ENCODE measurements at places on chromosomes 16 and 17. TPM values are rescaled to one million over a fixed set of nuclear protein-coding genes. Genes with fewer than 3 reads are reported as not detected.
A peak's percentile ranks its signal among the peaks of the same experiment; 100 is the strongest.

GRCh38 chr17:27579897-27580321 is 51.1 kb upstream of the LGALS9 start:
- H3K27ac ChIP-seq: no peak overlapping the region
- H3K4me1 ChIP-seq: peaks cover 11% of the 10 kb centered on the region

DNA sequence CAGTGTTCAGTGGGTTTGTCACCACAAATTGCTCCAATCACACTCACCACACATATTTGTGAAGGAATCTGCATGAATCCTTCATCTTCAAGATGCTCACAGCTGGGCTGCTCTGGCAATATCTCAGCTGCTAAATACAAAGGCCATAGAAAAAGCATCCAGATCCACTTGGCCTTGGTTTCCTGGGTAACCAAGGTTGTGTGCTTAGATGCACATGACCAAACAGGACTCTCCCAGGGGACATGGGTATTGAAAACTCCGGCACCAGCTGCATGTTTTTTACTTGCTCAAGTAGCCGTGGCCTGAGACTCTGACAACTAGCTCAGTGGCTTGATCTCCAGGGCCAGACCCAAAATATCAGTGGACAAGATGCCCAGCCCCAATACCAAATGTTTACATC is 131.3 kb downstream of the CBLN1 start:
- H3K4me3 ChIP-seq: no peak overlapping the region
- no peaks in the 10 kb centered on the region for H3K36me3 ChIP-seq
- H3K27ac ChIP-seq: no peak overlapping the region
- H3K27me3 ChIP-seq: no peaks in the 10 kb centered on the region
- DNase-seq: peak; percentile 4
- H3K4me1 ChIP-seq: no peaks in the 10 kb centered on the region

DNA sequence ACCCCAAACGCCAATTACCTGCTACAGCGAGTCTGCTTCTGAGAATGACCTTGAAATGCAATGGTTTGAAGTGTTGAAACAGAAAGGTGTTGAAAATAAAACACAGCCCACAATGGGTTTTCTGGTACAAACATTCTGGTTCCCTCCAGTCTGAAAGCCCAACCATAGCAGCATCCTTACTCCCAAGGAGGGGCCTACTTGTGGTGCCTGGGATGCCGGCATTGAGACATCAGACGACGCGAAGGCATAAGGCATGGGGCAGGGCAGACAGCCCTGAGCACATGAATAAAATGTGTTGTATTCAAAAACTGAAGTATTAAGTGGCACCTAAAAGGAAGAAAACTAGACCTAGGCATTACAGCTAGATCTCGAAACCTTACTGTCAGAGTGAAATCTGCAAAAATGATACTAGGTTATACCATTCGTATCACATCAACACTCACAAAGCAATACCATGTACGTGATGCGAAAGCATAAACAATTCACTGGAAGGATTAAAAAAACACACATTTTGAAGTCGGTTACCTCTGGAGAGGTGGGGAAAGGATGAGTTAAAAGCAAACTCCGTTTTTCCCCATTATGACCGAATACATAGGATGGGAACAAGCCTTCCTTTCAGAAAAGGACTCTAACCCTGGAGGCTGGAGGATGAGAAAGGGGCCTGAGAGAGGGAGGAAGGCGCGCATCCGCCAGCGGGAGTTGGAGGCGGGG is 702 bp downstream of the NUDT21 start:
- H3K36me3 ChIP-seq: peaks cover 10% of the 10 kb centered on the region
- DNase-seq: no peak
- peaks cover 15% of the 10 kb centered on the region for H3K4me1 ChIP-seq

DNA sequence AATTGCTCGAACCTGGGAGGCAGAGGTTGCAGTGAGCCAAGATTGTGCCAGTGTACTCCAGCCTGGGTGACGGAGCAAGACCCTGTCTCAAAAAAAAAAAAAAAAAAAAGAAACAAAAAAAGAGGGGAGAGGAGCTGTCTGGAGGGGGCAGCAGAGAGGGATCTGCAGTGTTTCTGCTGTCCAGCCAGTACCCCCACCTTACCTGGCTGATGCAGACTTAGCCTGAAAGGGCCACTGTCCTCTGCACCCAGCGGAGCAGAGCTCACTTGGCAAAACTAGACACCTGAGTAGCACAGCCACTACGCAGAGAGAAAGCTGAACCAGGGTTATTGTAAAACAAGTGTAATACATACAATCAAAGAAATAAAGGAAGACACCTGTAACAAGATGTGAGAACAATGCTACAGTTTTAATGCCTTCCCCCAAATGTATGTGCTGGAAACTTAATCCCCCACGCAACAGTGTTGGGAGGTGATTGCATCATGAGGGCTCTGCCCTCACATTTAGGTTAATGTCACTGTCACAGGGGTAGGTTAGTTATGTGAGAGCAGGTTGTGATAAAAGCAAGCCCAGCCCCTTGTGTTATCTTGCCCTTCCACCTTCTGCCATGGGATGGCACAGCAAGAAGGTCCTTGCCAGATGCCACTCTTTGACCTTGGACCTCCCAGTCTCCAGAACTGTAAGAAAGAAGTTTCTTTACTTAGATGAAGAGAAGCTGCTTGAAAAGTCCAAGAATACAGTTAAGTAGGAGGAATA is 211.2 kb downstream of the RPTOR start:
- H3K4me1 ChIP-seq: peaks cover 24% of the 10 kb centered on the region
- H3K27me3 ChIP-seq: no peaks in the 10 kb centered on the region
- no peak overlapping the region for H3K4me3 ChIP-seq

GRCh38 chr16:59290718-59291117 is 556.6 kb upstream of the GOT2 start:
- H3K4me3 ChIP-seq: no peak overlapping the region
- H3K27me3 ChIP-seq: no peaks in the 10 kb centered on the region
- no peak overlapping the region for H3K27ac ChIP-seq
- no peaks in the 10 kb centered on the region for H3K4me1 ChIP-seq
- DNase-seq: no peak
- H3K36me3 ChIP-seq: no peaks in the 10 kb centered on the region

DNA sequence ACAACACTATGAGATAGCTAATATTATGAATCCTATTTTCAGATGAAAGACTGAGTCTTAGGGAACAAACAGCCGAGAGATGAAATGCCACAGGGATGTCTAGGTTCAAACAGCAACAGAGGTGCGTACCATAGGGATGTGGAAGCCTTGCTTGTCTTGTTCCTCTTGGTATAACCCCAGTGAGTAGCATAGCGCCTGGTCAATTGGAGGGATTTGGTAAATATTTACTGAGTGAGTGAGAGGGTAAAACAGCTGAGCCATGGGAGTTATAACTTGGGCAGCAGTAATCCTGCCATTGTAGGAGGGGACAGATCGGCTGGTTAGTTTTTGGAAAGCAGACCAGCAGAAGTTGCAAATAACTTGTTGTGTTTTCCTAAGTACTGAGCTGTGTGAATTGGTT is 80.2 kb downstream of the WWOX start:
- no peak overlapping the region for H3K4me3 ChIP-seq
- no peaks in the 10 kb centered on the region for H3K27me3 ChIP-seq
- H3K4me1 ChIP-seq: peaks cover 4% of the 10 kb centered on the region
- no peak overlapping the region for H3K27ac ChIP-seq
- no peaks in the 10 kb centered on the region for H3K36me3 ChIP-seq
- no peak for DNase-seq

GRCh38 chr17:27977751-27978688 is 64.5 kb upstream of the NLK start:
- no peaks in the 10 kb centered on the region for H3K36me3 ChIP-seq
- H3K4me1 ChIP-seq: no peaks in the 10 kb centered on the region
- H3K27me3 ChIP-seq: no peaks in the 10 kb centered on the region
- DNase-seq: no peak
- no peak overlapping the region for H3K27ac ChIP-seq
- no peak overlapping the region for H3K4me3 ChIP-seq

DNA sequence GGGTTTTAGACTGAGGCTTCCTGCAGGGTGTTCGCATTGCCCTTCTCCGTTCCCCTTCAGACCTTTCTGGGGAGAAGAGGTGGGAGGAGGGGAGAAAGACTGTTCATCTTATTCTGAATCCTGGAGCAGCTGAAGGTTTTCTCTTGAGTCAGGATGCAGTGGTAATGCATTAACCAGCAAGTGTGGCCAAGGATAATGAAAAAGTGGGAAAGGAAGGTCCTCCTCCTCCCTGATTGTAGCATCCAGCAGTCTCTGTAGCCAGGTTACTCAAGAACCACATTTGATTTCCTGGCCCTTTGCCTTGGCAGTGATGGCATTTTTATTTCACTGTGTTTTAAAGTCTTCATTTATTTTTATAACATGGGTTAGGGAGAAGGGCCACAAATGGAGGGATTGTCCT is 59.1 kb downstream of the CYLD start:
- H3K4me3 ChIP-seq: no peak overlapping the region
- peaks cover 5% of the 10 kb centered on the region for H3K4me1 ChIP-seq
- DNase-seq: no peak
- no peaks in the 10 kb centered on the region for H3K27me3 ChIP-seq
- H3K27ac ChIP-seq: no peak overlapping the region
- peaks cover 3% of the 10 kb centered on the region for H3K36me3 ChIP-seq

DNA sequence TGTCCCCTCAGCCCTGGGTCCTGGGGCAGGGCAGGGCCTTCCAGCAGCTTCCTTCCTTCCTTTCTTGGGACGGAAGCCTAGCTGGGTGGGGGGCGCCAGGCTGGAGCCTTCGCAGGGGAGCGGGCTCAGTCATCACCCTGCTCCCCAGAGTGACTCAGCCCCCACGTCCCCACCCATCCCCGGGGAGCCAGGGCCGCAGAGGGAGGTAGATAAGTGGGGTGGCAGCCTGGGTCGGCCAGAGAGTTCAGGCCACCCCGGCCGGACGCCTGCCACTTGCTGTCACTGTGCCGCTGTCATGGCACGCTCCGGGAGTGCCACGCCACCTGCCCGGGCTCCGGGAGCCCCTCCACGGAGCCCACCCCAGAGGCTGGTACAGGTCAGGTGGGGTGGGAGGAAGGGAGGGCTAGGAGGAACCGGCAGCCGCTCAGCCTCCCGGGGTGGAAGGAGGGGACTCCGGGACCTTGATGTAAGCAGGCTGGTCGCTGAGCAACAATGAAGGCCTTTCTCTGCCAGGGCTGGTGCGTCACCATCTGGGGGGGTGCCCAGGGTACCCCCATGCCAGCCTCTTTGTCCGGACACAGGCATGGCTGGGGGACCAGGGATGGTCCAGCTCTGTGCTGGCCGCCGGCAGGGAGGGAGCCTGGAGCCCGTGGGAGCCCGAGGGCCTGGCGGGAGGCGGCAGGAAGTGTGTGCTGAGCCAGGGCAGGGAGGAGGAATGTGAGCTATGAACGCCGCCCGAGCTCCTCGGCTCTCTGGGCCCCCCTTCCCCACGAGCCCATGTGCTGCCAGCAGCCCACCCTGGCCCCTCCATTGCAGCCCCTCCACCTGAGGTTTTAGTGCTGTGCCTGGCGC is 6.6 kb downstream of the NHERF2 start:
- H3K4me3 ChIP-seq: peak overlapping the region; percentile 12
- peaks cover 69% of the 10 kb centered on the region for H3K4me1 ChIP-seq
- H3K27me3 ChIP-seq: no peaks in the 10 kb centered on the region
- peak overlapping the region; percentile 94 for H3K27ac ChIP-seq

DNA sequence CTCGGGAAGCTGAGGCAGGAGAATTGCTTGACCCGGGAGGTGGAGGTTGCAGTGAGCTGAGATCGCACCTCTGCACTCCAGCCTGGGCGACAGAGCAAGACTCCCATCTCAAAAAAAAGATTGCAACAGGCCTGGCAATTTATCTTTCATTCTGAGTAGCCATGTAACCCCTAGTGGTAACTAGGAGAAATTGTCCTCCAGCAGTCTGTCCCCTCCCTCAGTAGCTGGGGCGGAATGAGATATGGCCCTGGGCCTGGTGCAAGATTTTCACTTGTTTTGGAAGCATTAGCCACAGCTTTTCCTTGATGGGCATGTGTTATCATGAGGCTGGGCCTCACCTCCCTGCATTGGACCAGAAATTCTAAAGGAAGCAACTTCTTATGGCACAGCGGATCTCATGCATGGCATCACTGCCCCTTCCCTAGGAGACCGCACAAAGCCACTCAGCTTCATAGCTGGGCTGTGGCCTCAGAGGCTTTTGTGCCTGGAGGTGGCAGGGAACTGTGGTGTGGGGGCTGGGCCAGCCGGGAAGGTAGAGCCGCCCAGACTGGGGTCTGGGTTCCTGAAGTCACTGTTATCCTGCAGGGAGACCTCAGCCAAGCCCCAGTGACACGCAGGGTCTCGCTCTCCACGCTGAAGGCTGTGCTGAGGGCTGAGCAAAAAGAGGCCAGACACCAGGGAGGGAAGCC is 13.4 kb downstream of the NATD1 start:
- H3K4me3 ChIP-seq: no peak overlapping the region
- DNase-seq: no peak
- no peak overlapping the region for H3K27ac ChIP-seq
- H3K27me3 ChIP-seq: no peaks in the 10 kb centered on the region

DNA sequence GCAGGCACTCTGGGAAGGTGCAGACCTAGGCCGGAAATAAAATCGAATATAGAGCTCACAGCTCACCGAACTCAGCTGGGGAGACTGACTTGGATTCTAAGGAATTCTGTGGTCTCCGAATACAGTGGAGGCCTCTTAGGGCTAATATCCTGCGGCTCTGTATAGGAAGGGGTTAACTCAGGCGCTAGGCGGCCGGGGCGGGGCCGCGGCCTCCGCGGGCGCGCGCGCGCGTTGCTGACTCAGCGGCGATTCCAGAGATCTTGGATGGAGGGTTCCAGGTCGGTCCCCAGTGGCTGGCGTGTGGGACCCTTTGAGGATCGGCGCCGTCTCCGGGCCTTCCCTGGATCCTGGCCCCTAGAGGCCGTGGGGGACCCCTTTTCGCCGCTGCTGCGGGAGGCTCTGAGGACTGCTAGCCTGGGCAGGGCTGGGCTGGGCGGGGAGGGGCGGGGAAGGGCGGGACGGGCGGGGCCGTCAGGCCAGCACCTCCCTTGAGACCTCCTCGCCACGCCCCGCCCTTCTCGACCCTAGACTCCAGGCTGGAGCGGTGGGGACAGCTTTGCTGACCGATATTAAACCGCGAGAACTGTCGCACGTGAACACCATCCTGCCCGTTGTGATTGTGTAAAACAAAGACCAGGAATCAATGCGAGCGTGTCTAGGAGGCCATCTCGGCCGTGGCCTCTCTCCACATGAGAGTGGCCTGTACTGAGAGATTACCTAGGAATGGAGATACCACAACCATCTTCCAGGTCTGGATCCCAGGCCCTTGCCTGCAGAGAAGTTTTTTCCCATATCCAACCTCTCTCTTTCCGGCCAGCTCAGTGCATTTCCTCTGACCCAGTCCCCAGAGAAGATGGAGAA is 1.4 kb upstream of the PLEKHH3 start:
- peaks cover 45% of the 10 kb centered on the region for H3K27me3 ChIP-seq
- peak overlapping the region; percentile 63 for H3K4me3 ChIP-seq
- peaks cover 89% of the 10 kb centered on the region for H3K4me1 ChIP-seq
- H3K36me3 ChIP-seq: peaks cover 14% of the 10 kb centered on the region
- peak overlapping the region; percentile 97 for H3K27ac ChIP-seq

GRCh38 chr17:43721537-43722268 is 36.9 kb downstream of the SOST start:
- no peaks in the 10 kb centered on the region for H3K27me3 ChIP-seq
- DNase-seq: no peak
- H3K4me3 ChIP-seq: no peak overlapping the region
- H3K27ac ChIP-seq: no peak overlapping the region
- H3K4me1 ChIP-seq: no peaks in the 10 kb centered on the region

GRCh38 chr17:83145358-83145738 is 65.9 kb downstream of the METRNL start:
- no peaks in the 10 kb centered on the region for H3K4me1 ChIP-seq
- no peaks in the 10 kb centered on the region for H3K36me3 ChIP-seq
- peak overlapping the region; percentile 40 for H3K27ac ChIP-seq
- no peak for DNase-seq
- H3K27me3 ChIP-seq: no peaks in the 10 kb centered on the region
- H3K4me3 ChIP-seq: no peak overlapping the region

Gene LASP1
- polyA plus RNA-seq: 122 TPM

Gene ACADVL
- polyA plus RNA-seq: 455 TPM

Gene GLOD4
- polyA plus RNA-seq: 113 TPM

Gene TNFSF13
- 4.5 TPM for polyA plus RNA-seq

Gene LGALS9B
- polyA plus RNA-seq: not detected

Gene ZFPM1
- 7.1 TPM for polyA plus RNA-seq

Measured in spinal cord (tissue), 10 donors.